NCI-H1417 treated with DMSO at 0.1 percent for 48 hours (cell line): ENCODE measurements at places on chromosomes 3 and 15.

GRCh38 chr15:63826528-63826927 is 7.2 kb downstream of the HERC1 start:
- DNase-seq: no peak

GRCh38 chr3:124621498-124621897 is 108.8 kb upstream of the UMPS start:
- no peak for DNase-seq

DNA sequence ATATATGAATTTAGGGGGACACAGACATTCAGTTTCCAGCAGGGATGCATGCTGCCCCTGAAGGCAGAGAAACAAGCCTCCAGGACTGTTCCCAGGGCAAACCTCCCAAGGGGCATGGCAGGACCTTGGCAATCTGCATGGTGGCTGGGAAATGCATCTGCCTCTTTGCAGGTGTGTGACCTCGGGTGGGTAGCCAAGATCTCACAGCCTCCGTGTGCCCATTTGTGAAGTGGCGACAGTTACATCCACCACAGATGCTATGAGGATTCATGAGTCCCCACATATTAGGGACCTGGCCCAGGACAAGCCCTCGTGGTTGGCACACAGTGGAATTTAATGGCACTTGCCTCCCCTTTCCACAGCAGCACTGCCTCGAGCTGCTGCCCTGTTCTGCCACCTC is 29.9 kb downstream of the SLC28A1 start:
- no peak for DNase-seq

GRCh38 chr3:54434756-54435155 is 312.4 kb downstream of the CACNA2D3 start:
- no peak for DNase-seq

DNA sequence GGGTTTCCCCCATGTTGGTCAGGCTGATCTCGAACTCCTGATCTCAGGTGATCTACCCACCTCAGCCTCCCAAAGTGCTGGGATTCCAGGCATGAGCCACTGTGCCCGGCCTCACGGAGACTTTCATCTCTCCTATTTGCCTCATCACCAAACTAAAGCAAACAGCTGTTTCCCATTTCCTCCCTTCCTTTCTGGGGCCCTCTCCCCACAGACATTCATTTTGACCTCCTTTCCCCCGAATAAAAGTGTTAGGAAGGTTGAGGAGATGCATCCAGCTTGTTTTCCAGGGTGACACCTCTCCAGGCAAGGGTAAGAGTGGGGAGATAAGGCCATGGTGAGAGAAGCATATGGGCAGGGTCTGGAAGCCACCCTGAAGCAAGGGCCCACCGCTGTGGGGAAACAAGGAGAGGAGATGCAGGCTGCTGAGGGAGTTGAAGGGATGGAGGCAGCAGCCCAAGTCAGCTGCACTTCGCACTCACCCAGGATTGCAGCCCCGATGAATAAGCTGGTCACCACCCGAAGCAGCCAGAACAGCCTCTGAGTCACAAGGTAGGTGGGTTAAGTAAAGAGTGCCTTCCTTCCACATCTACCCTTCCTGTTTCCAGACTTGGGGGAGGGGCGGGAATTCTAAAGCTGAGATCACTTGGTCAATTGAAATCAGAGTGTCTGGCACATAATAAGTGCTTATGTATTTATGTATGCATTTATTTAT is 7.7 kb downstream of the DUOXA2 start:
- no peak for DNase-seq

DNA sequence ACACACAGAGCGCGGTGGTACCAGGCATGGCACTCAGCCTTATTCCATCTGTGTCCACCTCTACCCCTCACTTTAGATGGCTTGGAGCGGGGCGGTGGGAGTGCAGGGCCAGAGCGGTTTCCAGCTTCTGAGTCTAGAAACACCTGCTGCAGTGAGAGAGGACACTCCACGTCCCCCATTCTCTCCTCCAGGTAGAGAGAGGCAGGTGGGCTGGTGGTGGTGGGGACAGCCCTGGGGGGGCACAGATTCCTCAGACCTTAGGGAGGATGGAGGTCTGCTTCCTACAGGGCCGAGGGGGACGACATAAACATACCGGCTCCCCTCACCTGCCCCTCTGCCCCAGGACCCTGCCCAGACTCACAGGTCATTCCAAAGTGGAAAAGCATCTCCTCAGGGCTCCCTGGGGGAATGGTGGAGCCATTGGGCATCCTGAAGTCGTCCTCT is 40.4 kb downstream of the MUC20 start:
- DNase-seq: no peak

DNA sequence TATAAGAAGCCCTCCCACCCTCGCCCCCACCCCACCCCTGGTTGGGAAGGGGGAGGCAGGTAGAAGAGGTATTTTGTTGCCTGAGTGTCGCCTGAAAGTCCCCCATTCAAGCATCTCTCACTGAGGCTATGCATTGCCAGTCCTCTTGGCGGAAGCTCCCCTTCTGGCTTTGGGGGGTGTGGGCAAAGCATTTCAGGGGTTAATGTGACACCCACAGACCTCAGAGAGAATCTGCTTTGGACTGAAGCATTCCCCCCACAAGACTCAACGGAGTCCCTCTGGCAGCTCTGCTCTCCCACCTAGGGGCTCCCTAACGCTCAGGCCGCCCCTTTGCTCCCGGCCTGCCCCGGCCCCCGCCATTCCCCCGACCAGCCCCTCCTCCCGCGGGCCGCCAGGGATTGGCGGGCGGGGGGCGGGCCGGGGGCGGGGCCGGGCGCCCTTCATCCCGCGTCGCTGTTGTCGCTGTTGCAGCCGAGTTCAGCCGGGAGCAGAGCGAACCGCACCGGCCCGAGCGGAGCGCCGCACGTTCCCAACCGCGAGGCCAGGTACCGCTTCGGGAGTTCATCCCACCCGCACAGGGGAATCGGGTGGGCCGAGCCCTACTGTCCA is at the start of gene SLC38A3:
TSS of gene SLC38A3 (plus strand) at position 468 of the 609 bp plus-strand sequence. CDS start 8,929 bp downstream, outside the sequence.
- no peak for DNase-seq

DNA sequence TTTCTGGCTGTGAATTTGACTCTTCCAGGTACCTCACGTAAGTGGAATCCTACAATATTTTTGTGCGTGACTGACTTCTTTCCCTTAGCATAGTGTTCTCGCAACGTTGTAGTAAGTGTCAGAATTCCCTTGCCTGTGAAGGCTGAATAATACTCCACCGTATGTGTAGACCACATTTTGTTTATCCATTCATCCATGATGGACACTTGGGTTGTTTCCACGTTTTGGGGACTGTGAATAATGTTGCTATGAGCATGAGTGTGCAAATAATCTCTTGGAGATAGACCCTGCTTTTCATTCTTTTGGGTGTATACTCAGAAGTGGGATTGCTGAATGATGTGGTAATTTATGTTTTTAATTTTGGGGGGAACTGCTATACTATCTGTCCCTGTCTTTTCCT is 82.2 kb downstream of the APBA2 start:
- DNase-seq: no peak

DNA sequence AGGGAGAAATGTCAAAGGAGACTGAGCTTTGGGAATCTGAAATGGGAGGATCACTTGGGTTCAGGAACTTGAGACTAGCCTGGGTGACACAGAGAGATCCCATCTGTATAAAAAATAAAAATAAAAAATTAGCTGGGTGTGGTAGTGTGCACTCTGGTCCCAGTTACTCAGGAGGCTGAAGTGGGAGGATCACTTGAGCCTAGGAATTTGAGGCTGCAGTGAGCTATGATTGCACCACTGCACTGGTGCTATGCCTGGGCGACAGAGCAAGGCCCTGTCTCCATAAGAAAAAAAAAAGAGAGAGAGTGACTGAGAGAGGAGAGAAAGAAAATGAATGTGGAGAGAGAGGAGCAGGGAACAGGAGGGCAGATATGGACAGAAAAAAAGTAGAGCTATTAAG is 72.8 kb downstream of the SENP2 start:
- no peak for DNase-seq

GRCh38 chr3:53493595-53493962 is 832 bp upstream of the CACNA1D start:
- DNase-seq: no peak

DNA sequence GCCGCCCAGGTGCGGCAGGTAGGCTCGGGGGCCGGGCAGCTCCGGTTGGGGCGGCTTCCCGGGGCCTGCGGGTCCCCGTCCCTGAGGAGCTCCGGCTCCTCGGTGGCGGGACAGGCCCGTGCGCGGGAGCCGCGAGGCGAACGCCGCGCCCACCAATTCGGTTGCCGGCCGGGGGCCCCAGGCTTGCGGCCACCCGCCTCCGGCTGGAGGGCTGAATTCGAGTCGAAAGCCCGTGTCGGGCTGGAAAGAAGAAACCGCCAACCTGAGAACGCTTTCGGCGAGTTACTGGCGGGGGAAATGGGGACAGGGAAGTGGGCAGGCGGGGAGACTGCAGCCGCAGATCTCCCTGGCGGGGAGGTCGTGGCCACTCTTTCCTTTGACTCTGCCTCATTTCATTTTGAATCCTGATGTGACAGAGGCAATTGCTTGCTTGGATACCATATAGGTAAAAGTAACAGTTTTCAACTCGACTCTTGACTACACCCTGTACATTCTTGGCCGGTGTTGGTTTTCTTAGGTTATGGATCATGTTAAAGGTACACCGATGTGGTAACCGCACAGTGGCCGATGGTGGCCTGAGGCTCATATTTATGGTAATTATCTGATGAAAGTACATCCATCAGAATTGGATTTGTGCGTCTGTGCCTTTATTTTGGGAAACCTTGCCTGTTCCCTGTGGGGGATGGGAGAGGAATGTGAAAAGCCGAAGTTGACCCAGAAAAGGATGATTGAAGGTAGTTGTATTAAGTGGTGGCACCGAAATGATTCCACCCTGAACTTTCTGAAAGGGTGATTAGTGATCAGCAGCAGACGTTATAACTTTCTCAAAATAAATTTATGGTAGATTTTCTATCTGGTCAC is 1.7 kb downstream of the B3GNT5 start:
- no peak for DNase-seq

GRCh38 chr3:173255555-173255954 is 114.5 kb upstream of the SPATA16 start:
- DNase-seq: no peak

- no peak for DNase-seq
These were observed 304.5 kb downstream of the AGBL1 start for GRCh38 chr15:86384186-86384585.

DNA sequence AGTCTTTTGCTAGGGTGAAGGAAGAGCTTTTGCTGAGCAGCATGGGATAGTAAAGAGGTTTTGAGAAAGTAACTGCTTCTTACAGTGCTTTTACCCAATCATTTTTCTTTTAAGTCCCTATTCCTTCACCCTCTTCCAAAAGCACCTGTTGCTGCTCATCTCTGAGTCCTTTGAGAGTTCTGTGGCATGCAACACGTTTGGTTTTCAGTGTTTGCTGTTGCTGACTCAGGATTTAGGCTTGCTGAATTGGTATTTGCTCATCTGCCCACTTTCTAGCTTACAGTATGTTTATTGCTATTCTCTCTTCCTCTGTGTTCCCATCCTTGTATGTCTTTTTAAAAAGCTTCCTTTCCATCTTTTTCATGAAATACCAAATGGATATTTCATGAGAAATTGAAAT is 55.9 kb upstream of the THRB start:
- no peak for DNase-seq

- DNase-seq: no peak
These were observed 60.8 kb downstream of the TFDP2 start for GRCh38 chr3:142088522-142088921.

- DNase-seq: no peak
These were observed 64.9 kb upstream of the SUCLG2 start for GRCh38 chr3:67719333-67719732.

DNA sequence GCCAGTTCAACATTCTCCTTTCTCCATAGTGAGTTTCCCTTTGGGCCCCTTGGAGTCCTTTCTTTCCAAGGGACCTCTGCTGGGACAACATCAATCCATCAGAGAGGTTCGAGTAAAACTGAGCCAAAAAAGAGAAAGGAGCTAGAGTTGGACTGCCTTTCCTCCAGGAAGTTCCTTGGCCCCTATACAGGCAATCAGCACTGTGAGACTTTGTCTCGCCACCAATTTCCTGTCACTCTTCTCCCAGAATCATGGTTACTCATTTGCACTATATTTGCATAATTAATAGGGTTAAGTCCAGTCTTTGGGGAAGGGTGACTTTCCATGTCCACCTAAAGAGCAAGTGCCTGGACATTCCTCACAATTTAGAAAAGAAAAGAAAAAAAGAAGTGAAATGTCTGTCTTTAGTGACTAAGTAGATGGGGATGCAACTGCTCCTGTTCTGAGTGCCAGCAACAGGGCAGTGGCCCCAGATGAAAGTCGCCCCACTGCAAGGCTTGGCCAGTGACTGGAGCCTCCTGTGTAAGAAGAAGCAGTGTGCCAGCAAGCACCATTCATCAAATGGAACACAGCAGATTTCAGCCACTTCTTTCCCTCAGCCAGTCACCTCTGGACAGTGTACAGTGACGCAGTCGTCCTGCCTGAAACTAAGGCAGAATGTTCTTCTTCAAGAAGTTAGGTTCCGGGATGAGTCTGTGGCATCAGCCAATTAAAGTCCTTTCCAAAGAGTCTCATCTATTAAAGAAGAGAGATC is 91.6 kb downstream of the FSIP1 start:
- DNase-seq: no peak

- DNase-seq: no peak
These were observed 10.8 kb upstream of the NANOGP8 start for GRCh38 chr15:35095941-35096340.

GRCh38 chr15:78917888-78918287 is 27.0 kb downstream of the CTSH start:
- DNase-seq: no peak

DNA sequence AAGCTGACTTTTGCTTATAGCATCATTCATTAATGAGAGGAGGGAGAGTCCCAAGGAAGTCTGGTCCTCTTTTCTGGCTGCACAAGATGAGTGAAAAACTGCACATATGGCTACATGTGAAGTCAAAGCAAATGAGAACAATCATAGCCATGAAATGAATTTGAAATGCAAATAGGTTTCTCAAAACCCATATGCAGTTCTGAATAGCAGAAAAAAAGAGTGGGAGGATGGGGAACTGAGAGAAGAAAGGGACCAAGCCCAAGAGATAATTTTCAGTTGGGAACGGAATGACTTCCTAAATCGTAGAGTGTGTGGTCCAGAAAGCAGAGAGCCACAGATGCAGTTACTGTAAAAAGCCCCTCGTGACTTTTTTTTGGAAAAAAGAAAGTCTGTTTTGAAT is 66.3 kb downstream of the GTPBP8 start:
- no peak for DNase-seq

- DNase-seq: no peak
These were observed 471.2 kb downstream of the NR2F2 start for GRCh38 chr15:96801576-96802150.

DNA sequence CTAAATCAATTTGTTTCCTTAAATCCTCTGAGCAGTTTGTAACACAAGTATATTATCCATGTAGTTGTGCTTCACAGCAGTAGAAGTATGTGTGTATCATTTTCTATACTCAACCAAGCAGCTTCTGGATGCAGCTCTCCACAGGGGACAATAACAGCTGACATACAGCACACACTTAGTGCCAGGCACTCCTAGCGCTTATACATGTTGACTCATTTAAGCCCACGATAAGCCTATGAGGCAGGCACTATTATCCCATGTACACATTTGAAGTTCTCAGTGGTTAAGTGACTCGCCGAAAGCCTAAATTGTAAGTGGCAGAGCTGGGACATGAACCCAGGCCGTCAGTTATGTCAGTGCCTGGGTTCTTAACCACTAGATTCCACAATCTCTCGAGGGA is 20.3 kb upstream of the LPP start:
- no peak for DNase-seq

GRCh38 chr3:179872842-179873241 is 163.9 kb downstream of the PEX5L start:
- no peak for DNase-seq
